Suppressor macrophage (primary cell): ENCODE measurements at places on chromosomes 5 and 9.

- DNase-seq, result no peak
These were observed 4.6 kb downstream of the EFNA5 start for GRCh38 chr5:107666051-107666655.

- DNase-seq, result no peak
These were observed 401.9 kb downstream of the ZSWIM6 start for GRCh38 chr5:61734001-61734400.

DNA sequence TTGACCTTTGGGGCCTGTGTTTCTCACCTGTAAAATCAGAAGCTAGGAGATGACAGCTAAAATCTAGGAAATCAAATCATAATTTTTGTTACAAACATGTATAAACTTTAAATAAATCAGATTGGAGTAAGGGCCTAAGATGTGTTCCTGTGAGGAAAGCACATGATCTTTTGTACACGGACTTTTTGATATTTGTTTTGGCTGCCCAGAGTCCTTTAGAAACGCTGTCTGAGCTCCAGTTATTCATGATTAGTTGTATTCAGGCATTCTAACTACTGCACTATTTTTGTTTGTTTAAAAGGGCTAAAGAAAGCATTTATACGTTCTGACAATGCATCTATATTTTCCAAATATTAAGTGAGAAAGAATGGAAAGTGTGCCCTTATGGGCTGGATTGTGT lies 94.8 kb downstream of the HCN1 start:
- DNase-seq, result no peak

- DNase-seq, result no peak
These were observed 5.2 kb downstream of the SLC2A6 start for GRCh38 chr9:133473743-133474142.

DNA sequence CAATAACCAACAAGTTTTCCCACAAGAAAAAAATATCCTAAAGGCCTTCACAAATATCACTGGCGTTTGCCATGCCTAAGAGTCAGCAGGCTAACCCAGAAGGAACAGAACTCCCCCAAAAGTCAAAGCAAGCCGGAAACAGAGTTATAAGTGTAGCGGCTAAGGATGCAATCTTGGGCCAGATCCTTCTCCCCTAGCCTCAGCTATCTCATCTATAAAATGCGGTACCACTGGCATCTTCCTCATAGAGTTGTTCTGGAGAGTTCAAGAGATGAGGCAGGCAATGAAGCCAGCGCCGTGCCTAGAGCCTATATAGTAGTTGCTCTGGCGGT lies 632 bp downstream of the DPM2 start:
- no peak for DNase-seq
